ENCODE measurements at places on chromosomes 3 and 15. TPM values are rescaled to one million over a fixed set of nuclear protein-coding genes. Genes with fewer than 3 reads are reported as not detected.

BCL6 gene
- total RNA-seq = 31.4 TPM

DNA sequence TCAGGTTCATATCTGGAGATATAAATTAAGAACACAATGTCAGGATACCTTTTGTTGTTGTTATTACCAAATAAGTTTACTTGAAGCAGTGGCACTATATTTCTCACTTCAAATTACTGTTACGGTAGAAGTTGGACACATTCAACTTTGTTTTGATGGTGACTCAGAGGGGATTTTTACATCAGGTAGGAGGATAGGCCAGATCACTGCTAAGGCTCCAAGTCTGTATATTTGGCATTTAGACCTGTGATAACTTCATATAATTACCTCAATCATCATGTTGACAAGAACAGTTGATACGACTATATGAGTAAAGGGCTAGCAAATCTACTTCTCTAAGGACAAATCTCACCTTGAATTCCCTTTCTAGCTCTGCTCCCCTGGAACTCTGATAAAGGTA is 15.6 kb downstream of the LZTFL1 start:
- DNase-seq = no peak
- no peaks in the 10 kb centered on the region for H3K4me1 ChIP-seq
- no peak overlapping the region for H3K4me3 ChIP-seq

GRCh38 chr3:120552184-120553172 is 43.7 kb upstream of the NDUFB4 start:
- no peak for DNase-seq
- H3K4me3 ChIP-seq = no peak overlapping the region

- H3K36me3 ChIP-seq = no peaks in the 10 kb centered on the region
- H3K4me1 ChIP-seq = peaks cover 10% of the 10 kb centered on the region
- no peak for DNase-seq
- H3K27ac ChIP-seq = no peak overlapping the region
- no peaks in the 10 kb centered on the region for H3K27me3 ChIP-seq
- no peak overlapping the region for H3K4me3 ChIP-seq
These were observed 225.2 kb downstream of the ADAMTS17 start for GRCh38 chr15:100116416-100117190.

DNA sequence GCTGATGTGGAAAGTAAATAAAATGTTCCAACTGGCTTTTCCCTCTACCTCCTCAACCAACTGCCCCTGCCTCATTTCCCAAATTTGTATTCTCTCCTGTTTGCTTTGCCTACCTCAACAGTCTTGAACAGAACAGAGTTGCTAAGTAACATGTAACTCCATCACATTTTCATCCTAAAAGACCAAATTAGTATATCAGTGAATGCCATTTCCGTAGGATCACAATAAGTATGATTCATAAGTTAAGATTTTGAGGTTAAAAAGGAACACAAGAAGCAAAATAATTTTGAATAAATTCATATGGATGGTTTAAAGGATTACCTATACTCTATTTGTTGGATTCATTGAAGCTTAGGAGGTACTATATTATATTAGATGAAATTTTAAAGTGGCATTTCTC is 154.9 kb downstream of the ECT2 start:
- H3K27me3 ChIP-seq = no peaks in the 10 kb centered on the region
- DNase-seq = no peak
- no peaks in the 10 kb centered on the region for H3K36me3 ChIP-seq
- H3K4me3 ChIP-seq = no peak overlapping the region
- H3K4me1 ChIP-seq = no peaks in the 10 kb centered on the region

GRCh38 chr3:133901847-133902246 is 6.2 kb upstream of the RAB6B start:
- H3K36me3 ChIP-seq = no peaks in the 10 kb centered on the region
- no peak overlapping the region for H3K27ac ChIP-seq
- no peaks in the 10 kb centered on the region for H3K4me1 ChIP-seq
- no peaks in the 10 kb centered on the region for H3K27me3 ChIP-seq

- H3K4me1 ChIP-seq = no peaks in the 10 kb centered on the region
- no peak overlapping the region for H3K4me3 ChIP-seq
- H3K27ac ChIP-seq = no peak overlapping the region
These were observed 191.3 kb downstream of the XXYLT1 start for GRCh38 chr3:195079636-195080035.

DNA sequence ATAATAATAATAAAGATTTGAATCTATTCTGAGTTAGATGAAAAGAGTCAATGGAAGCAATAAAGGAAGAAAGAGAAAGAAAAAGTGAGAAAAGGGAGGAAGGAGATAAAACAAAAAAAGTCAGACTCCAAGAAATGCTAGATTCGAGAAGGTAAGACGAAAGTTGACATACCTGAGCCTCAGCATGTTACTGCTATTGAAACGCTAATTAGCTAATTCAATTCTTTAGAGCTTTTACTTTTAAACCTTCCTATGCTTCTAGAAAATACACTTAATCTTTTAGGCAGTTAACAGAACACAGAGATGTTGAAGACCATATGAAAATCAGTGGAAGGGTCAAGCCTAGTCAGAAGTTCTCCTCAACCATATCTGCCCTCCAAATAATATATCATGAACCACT is 337.2 kb upstream of the ROBO2 start:
- DNase-seq = no peak
- H3K4me3 ChIP-seq = no peak overlapping the region
- no peaks in the 10 kb centered on the region for H3K36me3 ChIP-seq
- no peak overlapping the region for H3K27ac ChIP-seq
- no peaks in the 10 kb centered on the region for H3K27me3 ChIP-seq
- no peaks in the 10 kb centered on the region for H3K4me1 ChIP-seq

LRRC49 gene
- 0.20 TPM for total RNA-seq

- no peak overlapping the region for H3K4me3 ChIP-seq
- DNase-seq = no peak
- H3K27ac ChIP-seq = no peak overlapping the region
- H3K36me3 ChIP-seq = no peaks in the 10 kb centered on the region
- H3K4me1 ChIP-seq = no peaks in the 10 kb centered on the region
These were observed 34.1 kb upstream of the HACD2 start for GRCh38 chr3:123618768-123619484.

DNA sequence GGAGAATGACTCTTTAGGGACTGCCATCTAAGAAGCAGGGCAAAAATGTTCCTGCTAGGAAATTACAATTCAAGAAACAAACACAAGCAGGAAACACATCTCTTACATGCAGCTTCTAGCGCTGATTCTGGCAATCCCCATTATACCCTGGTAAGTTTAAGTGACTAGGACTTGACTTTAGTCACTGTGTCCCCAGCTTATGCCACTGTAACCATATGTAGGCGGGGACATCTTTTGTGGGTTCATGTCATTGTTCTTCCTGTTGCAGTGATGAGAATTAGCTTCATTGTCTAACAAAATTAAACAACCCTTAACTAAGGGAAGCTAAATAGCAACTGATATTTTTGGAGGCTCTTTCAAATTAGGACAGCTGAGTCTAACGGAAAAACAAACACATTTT is 17.9 kb upstream of the FAM81A start:
- no peak for DNase-seq
- H3K4me1 ChIP-seq = peaks cover 4% of the 10 kb centered on the region
- H3K4me3 ChIP-seq = no peak overlapping the region
- H3K27me3 ChIP-seq = no peaks in the 10 kb centered on the region
- no peak overlapping the region for H3K27ac ChIP-seq
- no peaks in the 10 kb centered on the region for H3K36me3 ChIP-seq

DNA sequence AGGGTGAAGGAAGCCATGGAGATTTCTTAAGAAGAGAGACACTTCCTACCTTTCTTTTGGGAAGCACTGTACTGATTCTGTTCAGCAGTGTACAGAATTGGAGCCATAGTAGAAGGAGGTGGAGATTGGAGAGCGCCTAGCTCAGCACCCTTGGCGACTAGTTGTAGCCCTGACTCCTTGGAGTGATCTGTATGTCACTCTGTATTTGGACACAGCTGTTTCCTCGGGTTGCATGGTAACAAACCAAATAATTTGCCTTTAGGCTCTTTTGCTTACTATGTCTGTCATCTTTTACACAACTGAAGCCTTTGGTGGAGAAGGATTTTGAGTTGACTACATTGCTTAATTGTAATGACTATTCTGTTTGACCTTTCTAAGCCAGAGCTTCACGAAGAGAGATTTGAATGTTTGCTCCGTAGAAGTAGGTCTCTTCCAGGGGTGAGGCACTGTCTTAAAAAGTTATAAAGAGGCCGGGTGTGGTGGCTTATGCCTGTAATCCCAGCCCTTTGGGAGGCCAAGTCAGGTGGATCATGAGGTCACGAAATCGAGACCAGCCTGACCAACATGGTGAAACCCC is 77.1 kb downstream of the AKAP13 start:
- no peaks in the 10 kb centered on the region for H3K27me3 ChIP-seq
- H3K36me3 ChIP-seq = no peaks in the 10 kb centered on the region
- no peak overlapping the region for H3K4me3 ChIP-seq
- H3K4me1 ChIP-seq = peaks cover 22% of the 10 kb centered on the region
- no peak for DNase-seq

DNA sequence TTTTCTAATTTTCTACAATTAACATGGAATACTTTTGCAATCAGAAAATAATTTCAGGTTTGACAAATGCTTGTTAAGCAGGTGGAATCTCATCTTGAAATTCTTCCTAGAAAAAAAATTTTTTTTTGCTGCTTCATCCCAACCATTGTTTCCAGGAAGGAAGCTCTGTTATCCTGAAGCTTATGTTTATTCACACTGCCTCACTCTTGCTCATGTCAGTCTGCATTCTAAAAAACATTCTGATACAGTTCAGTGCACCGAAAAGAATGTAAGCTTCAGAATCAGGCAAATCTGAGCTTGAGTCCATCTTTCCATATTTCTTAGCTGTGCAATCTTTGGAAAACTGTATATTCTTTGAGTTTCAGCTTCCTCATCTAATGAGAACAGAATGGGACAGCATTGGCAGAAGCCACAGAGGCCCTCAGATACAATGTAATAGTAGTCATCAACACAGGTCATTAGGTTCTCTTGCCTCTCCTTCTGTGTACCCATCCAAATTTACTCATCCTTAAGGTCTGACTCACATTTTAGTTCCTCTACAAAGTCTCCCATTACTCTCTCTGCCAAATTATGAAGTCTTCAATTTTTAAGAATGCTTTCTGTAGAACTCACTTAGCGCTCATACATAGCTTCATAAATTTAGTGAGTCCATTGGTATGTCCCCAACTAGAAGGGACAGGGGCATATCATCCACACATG is 881.8 kb upstream of the NR2F2 start:
- no peak for DNase-seq
- H3K36me3 ChIP-seq = no peaks in the 10 kb centered on the region
- no peak overlapping the region for H3K27ac ChIP-seq

All from CD4-positive, alpha-beta memory T cell (primary cell).